ENCODE measurements at places on chromosomes 7 and 10. TPM values are rescaled to one million over a fixed set of nuclear protein-coding genes. Genes with fewer than 3 reads are reported as not detected.

DNA sequence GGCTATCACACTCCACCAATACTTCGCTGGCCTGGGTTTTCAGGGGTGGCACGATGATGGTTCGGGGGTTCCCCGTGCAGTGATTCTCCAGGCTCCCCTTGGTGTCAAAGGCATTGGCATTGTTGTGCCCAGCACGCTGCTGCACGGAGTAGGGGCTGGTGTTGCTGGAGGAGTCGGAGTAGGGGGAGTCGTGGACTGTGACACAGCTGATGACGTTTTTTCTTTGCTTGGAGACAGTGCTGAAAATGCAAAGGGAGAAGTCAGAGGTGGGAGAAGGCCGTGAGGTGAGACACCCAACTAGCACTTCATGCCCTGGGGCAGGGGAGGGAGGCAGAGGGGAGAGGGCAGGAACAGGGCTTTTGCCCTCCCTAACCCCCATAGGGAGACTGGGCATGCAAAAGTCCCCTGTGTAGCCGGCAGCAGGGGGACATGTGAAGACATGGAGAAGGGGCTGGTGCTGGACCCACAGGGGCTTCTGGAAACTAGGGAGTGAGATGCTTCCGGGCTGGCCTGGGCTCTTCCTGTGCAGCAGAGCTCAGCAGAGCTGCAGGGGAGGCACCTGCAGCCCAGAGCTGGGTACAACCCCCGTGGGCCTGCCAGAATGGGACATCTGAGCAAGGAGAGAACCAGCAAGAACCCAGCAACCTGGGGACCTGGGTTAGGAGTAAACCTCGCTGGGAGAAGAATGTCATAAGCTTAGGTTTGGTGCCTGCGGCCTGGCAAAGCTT, 60.5 kb downstream of the CLEC2L start:
- H3K36me3 ChIP-seq, result peaks cover 12% of the 10 kb centered on the region
- H3K27ac ChIP-seq, result no peak overlapping the region
- no peak overlapping the region for H3K4me3 ChIP-seq

The NYAP1 gene
- total RNA-seq, result 0.07 TPM

DNA sequence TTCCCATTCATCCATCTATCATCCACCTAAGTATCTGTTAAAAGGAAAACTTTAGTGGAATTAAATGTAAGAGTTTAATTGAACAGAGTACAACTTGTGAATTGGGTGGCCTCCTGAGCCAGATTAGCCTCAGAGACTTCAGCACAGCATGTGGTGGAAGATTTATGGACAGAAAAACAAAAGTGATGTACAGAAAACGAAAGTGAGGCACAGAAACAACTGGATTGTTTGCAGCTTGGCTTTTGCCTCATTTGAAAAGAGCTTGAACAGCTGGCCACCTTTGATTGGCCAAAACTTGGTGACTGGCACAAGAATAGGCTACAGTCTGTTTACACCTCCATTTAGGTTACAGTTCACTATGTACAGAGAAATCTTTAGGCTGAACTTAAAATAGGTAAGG, 1463.4 kb upstream of the CELF2 start:
- no peak for DNase-seq
- H3K36me3 ChIP-seq, result no peaks in the 10 kb centered on the region
- H3K27ac ChIP-seq, result no peak overlapping the region
- H3K4me3 ChIP-seq, result no peak overlapping the region

GRCh38 chr7:6650521-6651011, 13.4 kb downstream of the ZNF316 start:
- no peaks in the 10 kb centered on the region for H3K27me3 ChIP-seq
- no peak overlapping the region for H3K27ac ChIP-seq
- DNase-seq, result no peak
- no peak overlapping the region for H3K4me3 ChIP-seq
- H3K4me1 ChIP-seq, result no peaks in the 10 kb centered on the region

The DLX6 gene
- total RNA-seq, result not detected

DNA sequence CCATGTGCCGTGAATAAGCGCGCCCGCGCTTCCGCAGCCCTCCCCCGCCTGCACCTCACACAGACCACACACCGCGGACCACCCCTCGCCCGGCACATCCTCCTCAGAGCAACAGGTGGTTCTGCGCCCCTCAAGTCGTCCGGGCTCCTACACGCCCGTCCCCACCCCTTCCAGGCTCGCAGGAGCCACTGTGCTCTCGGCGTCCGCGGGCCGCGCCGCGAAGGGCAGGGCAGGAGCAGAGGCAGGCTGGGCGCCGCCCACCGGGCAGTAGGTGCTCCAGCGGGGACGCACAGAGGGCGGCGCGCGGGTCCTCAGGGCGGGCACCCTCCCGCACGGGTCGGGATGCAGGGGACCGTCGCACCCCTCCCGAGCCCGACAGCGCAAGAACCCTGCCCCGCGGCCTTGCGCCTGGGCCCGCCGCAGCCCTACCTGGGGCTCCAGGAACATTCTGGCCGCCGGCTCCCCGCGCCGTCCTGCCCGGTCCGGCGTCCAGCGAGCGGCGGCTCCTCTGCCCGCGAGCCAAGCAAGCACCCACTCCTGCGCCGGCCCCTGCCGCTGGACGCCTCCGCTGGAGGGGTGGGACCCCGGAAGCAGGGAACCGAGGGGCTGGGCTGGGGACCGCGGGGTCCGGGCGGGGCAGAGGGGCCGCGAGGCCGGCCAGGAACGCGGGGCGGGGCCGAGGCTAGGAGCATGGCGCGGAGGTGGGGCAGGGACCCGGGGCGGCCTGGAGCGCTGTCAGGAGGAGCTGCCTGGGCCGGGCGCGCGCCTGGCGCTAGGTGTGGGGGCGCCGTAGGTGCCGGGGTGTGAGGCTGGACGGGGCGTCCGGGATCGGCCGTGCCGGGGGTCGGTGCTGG, 37.4 kb downstream of the RASGEF1A start:
- peak; percentile 76 for DNase-seq
- H3K27ac ChIP-seq, result peak overlapping the region; percentile 75
- peaks cover 59% of the 10 kb centered on the region for H3K4me1 ChIP-seq
- H3K36me3 ChIP-seq, result peaks cover 1% of the 10 kb centered on the region
- H3K4me3 ChIP-seq, result peak overlapping the region; percentile 72

GRCh38 chr10:49185213-49185612, 3.0 kb downstream of the TMEM273 start:
- DNase-seq, result no peak
- H3K4me1 ChIP-seq, result peaks cover 88% of the 10 kb centered on the region
- peaks cover 12% of the 10 kb centered on the region for H3K36me3 ChIP-seq
- H3K27me3 ChIP-seq, result no peaks in the 10 kb centered on the region
- peak overlapping the region; percentile 68 for H3K27ac ChIP-seq
- peak overlapping the region; percentile 51 for H3K4me3 ChIP-seq

GRCh38 chr10:14500172-14500765, 169.5 kb upstream of the FRMD4A start:
- H3K27me3 ChIP-seq, result peaks cover 12% of the 10 kb centered on the region
- H3K4me1 ChIP-seq, result peaks cover 13% of the 10 kb centered on the region
- H3K4me3 ChIP-seq, result no peak overlapping the region
- no peaks in the 10 kb centered on the region for H3K36me3 ChIP-seq
- no peak overlapping the region for H3K27ac ChIP-seq

- H3K27me3 ChIP-seq, result no peaks in the 10 kb centered on the region
- H3K36me3 ChIP-seq, result no peaks in the 10 kb centered on the region
- no peak overlapping the region for H3K4me3 ChIP-seq
- no peaks in the 10 kb centered on the region for H3K4me1 ChIP-seq
- H3K27ac ChIP-seq, result no peak overlapping the region
- no peak for DNase-seq
Observed at GRCh38 chr7:129394101-129394500, 40.1 kb upstream of the STRIP2 start.

GRCh38 chr7:157155959-157156358, 17.2 kb downstream of the UBE3C start:
- no peaks in the 10 kb centered on the region for H3K27me3 ChIP-seq
- H3K4me3 ChIP-seq, result no peak overlapping the region

DNA sequence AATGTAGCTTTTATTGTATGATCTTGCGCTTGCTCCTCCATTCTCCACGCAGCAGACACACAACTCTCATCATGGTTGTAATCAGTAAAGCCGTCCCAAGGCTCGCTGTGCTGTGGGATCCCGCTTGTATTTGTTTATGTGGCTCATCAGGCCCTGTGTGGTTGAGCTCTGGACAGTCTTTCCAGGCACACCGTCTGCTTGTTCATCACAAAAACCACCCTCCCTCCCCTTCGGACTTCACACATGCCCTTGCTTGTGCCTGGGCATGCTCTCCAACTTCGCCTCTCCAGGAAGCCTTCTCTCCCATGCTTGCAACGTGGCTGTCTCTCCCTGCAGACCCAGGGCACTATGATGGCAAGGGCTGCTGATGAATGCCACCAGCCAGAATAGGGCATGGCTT, 62.4 kb downstream of the HK1 start:
- no peak for DNase-seq
- no peak overlapping the region for H3K4me3 ChIP-seq
- H3K4me1 ChIP-seq, result peaks cover 51% of the 10 kb centered on the region
- no peak overlapping the region for H3K27ac ChIP-seq
- peaks cover 20% of the 10 kb centered on the region for H3K36me3 ChIP-seq
- H3K27me3 ChIP-seq, result no peaks in the 10 kb centered on the region

The COL13A1 gene
- total RNA-seq, result not detected

DNA sequence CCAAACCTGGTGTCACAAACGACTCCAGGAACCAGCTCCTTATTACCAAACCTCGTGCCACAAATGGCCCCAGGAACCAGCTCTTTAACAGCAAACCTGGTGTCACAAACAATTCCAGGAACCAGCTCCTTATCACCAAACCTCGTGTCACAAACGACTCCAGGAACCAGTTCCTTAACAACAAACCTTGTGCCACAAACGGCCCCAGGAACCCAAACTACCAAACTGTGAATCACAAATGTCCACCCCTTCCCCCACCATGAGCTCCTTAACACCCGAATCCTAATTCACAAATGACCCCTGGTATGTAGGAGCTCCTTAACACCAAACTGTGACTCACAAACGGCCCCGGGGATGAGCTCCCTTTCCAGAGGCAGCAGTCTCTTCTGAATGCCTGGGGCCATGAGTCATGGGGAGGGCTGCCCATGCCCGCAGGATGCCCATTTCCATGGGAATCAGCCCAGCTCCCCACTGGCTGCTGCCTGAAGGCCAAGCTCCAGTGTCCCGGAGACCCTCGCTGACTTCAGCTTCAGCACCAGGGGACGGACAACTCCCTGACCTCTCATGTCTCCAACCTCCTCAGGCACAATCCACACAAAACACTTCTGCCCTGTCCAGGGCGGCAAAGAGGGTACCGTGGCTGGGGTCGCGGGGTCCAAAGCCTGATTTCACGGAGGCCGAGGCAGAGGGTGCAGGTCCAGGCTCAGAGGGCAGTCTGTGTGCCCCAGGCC, 213.1 kb downstream of the ELFN1 start:
- H3K4me1 ChIP-seq, result peaks cover 61% of the 10 kb centered on the region
- H3K27me3 ChIP-seq, result no peaks in the 10 kb centered on the region
- H3K36me3 ChIP-seq, result peaks cover 22% of the 10 kb centered on the region
- peak overlapping the region; percentile 82 for H3K27ac ChIP-seq

The LIPA gene
- 24.0 TPM for total RNA-seq
